ENCODE measurements at places on chromosomes 7 and 10.

GRCh38 chr10:110220398-110220797 is 13.0 kb downstream of the MXI1 start:
- no peak for DNase-seq

DNA sequence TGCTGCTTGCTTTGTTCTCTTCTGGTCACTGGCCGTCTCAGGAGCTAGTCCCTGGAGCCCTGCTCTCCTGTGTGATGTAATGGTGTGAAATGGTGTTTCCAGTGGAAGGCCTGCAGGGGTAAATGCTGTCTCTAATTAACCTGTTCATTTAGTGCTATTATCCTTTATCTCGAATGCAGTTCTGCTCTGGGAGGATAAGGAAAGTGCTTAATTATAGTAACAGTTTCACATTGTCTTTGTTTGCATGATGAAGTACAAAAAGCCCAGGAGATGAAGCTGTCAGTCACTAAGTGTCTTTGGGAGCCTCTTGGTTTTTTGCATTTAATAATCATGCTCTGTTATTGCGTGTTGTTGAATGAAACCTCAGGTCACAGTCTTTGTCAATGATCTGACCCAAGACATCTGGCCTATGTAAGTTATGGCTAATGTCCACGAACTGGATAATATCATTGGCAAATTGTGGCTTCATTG is 755.3 kb upstream of the GALNT17 start:
- DNase-seq = no peak

- no peak for DNase-seq
Measured at GRCh38 chr7:4661871-4662270, 20.2 kb upstream of the FOXK1 start.

DNA sequence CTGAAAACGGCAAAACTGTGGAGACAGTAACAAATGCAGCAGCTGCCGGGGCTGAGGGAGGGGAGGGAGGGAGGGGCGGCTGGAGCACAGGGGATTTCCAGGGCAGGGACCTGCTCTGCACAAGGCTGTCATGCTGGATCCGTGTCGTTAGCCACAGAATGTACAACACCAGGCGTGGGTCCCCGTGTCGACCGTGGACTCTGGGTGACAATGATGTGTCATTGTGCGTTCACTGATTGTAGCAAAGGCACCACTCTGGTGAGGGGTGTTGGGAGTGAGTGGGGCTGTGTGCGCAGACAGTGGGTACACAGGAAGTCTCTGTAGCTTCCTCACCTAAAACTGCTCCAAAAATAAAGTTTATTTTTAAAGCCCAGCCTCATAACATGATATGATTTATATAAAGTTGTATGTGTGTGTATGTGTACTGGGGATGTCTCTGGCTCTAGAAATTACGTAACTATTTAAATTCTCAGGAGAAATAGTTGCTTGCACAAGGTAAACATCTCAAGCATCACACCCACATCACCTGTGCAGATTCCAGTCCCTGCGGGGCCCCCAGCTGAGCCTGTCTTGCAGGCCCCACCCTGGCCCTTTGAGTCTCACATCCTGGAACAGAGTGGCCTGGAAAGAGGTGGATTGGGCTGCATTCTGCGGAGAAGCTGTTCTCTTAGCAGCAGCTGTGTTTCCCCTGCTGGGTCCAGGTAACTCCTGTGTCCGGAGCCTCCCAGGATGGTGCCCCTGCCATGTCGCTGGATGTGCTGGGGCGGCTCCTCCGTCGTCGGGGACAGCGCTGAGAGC is 135.7 kb downstream of the DYNC2I1 start:
- DNase-seq = no peak

DNA sequence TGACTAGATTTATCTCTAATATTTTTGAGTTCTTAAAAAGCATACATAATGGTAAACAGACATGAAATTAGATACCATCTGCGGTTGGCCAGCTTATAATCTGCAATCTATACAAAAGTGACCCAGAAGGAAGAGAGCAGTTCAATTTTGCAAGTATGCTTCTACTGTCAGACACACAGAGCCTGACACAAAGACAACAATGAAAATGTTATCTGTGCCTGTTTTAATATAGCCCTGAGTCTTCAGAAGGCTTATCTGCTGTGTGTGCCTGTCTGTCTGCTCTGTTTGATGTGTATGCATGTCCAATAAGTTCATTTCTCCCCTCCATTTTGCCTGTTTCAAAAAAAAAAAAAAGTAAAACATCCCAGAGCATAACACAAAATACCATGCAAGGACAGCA is 73.3 kb upstream of the FHIP2A start:
- no peak for DNase-seq

DNA sequence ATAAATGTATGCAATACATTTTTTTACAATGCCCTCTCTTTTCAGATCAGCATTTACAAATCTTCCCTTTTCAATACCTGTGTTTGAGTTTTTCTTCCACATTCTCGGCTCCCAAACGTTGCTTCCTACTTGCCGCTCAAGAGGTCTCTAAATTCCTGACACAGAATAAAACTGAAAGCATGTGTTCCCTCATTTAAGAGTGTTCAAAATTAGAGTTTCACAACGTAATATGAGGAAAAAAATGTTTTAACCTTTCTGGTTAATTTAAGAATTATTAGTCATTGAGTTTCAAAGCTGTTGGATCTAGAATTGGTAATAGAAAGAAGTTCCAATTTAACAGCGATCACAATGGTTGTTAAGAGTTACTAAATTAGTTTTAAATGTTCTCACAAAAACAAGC is 100.4 kb downstream of the ARID5B start:
- DNase-seq = no peak

DNA sequence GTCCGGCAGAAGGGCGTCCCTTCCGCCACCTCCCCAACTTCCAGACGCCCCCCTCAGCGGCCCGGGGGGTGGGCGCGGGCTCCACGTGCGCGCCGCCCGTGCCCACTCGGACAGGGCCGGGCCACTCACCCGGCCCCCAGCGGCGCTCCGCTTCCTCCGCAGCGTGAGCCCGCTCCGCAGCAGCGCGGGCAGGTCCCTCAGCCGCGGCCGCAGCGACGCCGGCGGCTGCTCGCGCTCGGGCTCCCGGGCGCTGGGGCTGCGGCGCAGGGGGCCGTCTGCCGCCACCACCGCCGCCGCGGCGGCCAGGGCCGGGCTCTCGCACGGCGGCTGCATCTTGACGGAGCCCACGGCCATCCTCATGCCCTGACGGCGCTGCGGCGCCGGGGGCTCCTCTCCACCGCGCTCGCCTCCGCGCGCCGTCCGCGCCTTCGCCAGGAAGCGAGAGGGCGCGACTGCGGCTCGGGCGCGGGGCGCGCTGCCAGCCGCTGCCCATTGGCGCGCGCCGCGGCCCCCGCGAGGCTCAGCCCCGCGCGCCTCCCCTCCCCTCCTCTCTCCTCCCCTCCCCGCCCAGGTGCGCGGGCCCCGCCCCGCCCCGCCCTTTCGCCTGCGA is at the start of gene RAPGEF5:
TSS of gene RAPGEF5 (minus strand) at position 454 of the 610 bp plus-strand sequence. CDS start at position 360, 94 bp downstream.
- no peak for DNase-seq

GRCh38 chr7:1944619-1945210 is 274.6 kb downstream of the ELFN1 start:
- DNase-seq = no peak

GRCh38 chr7:155071121-155071651 is 1.1 kb downstream of the HTR5A start:
- no peak for DNase-seq

GRCh38 chr10:131907679-131908078 is 6.9 kb downstream of the PPP2R2D start:
- no peak for DNase-seq

DNA sequence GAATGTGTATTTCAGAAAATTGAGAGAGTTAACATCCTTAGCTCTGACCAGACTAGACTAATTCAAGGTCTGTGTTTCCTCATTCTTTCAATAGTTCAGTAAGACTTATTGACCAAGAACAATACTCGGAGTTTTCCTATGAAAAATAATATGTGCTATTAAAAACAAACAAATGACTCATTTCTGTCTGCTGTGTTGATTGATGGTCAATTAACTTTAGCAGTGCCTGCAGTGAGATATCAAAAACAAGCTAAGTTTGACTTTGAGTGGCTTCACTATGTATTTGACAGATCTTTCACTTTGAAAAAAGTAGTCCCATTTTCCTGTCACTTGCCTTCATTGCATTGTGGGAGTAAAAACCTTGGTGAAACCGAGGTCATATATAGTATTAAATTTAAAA is 91.0 kb downstream of the GNAT3 start:
- no peak for DNase-seq

DNA sequence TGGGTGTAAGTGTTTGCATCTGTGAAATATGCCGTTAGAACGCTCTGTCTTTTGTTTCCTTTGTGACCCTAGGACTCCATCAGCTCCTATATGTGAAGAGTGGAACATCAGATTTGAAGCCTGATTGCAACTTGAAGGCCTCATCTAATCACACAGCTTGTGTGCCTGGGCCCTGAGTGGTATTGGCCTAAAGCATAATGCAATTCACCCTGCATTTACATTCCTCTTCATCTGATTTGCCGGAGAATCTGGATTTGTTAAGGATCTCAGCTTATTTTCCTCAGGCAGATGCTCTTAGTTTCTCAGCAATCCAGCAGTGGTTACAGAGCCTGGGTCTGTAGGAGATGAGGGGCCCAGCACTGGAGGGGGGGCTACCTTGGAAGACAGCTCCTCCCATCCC is 183.2 kb upstream of the ITGB1 start:
- DNase-seq = no peak

DNA sequence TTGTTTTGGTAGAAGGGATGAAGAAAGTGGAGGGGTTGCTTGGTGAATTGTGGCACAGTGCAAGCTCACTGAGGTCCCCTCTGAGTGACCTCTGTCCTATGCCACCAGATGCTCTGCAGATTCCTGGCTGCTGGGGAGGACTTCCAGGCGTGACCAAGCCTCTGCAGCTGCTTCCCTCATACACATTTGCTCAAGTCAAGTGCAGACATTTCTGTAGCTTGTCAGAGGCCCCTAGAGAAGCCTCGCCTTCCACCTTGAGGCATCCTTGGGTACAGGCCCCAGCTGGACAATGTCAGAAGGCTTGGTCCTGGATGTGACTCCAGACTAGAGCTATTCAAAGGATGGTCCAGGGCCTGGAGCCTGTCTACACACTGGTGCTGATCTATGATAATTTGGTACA is 464.2 kb downstream of the PLXNA4 start:
- no peak for DNase-seq

GRCh38 chr10:8577686-8578085 is 523.2 kb downstream of the GATA3 start:
- no peak for DNase-seq

- DNase-seq = no peak
Measured at GRCh38 chr10:127370601-127371000, 174.2 kb upstream of the INSYN2A start.

DNA sequence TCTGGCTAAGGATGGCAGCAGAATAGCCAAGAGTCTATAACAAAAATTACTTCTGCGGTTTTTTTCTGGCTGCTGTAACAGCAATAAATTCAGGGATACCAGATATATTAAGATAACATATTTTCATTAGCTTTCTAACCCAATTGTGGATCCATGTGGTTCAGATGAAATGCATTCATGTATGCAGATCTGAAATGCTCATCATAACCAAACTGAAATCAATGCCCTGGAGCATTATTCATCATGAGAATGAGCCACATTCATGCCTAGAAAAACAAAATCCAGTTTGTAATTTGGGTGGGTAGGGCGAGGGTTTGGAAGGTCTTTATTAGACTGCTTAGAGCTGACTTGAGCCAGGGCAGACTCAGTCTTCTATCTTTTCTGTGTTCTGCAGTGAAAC is 69.8 kb upstream of the SEMA3A start:
- no peak for DNase-seq

GRCh38 chr7:108360058-108360800 is 96.0 kb downstream of the NRCAM start:
- DNase-seq = no peak

DNA sequence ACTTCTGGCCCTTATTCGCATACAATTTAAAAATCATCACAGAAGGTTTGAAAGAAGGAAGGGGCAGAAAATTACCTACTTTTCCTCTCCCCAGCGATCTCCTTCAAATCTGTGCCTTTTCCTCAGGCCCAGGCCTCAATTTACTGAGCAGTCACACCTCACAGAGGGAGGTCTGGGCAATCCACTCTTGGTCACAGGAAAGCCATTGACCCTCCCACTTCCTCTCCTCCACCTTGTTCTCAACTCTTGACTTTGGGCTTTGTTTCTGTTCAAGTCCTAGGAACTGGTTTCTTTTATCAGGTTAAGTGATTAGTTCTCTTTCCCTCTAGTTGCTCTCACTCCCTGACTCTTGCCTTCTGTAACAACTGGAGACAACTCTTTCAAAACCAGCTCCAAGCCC is 37.0 kb upstream of the ATRNL1 start:
- DNase-seq = no peak

DNA sequence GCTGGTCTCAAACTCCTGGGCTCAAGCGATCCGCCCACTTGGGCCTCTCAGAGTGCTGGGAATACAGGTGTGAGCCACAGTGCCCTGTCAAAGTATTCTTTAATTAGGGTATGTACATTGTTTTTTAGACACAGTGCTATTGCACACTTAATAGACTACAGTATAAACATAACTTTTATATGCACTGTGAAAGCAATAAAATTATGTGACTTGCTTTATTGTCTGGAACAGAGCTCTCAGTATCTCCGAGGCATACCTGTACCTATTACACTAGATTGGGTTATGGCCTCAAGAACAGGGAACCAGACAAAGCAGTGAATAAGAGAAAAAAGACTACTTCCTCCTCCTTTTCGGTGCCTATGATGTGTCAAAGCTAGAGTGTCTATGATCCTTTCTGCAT is 13.1 kb downstream of the ATOH7 start:
- no peak for DNase-seq

DNA sequence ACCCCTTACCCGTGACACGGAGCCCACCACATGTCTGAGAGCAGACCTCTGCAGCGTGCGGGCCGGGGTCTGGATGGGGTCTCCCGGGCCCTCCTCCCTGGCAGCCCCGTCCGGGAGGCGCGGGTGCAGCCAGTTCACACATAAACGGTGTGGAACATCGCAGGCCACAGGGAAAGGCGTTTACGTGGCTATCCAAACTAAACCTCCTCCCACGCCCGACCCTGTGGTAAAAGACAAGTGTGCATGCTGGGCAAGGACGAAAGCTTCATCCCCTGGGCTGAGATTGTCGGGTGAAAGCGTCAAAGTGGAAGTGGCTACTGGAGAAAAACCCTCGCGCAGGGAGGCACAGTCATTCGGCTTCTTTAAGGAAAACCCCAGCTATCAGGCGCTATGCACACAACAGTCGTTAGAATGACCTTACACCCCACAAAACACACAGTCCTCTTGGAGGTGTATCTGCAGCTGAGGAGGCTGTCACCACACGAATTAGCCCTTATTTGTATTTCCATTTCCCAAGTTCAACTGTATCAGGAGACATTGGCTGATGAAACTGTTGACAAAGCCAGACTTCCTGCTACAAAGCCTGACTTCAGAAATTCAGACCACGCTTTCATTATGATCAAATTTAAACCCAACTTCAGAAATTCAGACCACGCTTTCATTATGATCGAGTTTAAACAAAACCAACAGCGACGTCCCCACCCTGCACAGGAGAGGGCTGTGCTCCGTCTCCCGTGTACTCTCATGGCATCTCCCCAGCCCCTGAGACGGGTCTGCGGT is 15.3 kb downstream of the GPER1 start:
- DNase-seq = no peak
